Stimulated activated CD4-positive, alpha-beta T cell treated with anti-CD3 and anti-CD28 coated beads, Interleukin-2, amount 100 ng/mL, for 24 hours (primary cell): ENCODE measurements at places on chromosomes 13 and 19.
A peak's percentile ranks its signal among the peaks of the same experiment; 100 is the strongest.

DNA sequence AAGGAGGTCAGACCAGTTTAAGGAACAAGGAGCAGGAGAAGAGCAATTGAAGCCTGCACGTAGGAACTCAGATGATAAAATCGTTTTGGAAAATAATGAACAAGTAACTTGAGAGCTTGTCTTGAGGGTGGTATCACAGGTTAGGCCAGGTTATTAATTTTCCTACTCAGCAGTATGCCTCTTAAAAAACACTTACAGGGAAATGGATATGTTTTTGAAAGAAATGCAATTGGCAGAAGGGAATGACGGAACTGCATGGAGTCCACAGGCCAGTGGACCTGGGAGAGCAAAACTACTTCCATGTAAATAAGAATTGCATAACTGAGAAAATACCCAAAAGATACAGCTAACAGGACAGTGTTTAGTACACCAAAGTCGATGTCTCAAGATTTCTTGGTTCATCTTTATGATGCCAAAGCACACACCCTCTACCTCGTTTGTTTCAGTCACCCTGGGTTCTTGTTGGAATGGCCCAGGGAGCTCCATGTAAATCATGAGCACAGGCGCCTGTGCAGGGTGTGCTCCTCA is 35.2 kb downstream of the MBNL2 start:
- DNase-seq, result no peak

GRCh38 chr13:103406967-103407366 is 340.8 kb upstream of the SLC10A2 start:
- DNase-seq, result no peak

DNA sequence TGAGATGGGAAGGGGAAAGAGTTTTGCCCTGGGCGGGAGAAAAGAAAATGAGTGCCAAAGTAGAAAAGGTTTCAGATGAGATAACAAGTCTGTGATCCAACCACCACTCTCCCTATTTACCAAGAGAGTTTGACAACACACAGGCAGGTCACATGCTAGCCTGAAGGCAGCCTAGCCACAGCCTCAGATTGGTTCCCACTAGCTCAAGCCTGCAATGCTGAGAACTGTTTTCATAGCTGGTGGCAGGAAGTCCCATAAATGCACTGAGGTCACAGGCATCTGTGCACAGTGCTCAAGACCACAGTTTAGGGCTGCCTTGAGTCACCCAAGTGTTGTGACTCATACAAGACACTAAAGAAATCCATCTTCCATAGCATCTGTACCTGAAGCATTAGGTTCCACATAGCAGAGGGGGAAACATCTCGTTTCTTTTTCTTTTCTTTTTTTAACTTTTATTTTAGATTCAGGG is 18.5 kb upstream of the POP4 start:
- DNase-seq, result peak; percentile 54

DNA sequence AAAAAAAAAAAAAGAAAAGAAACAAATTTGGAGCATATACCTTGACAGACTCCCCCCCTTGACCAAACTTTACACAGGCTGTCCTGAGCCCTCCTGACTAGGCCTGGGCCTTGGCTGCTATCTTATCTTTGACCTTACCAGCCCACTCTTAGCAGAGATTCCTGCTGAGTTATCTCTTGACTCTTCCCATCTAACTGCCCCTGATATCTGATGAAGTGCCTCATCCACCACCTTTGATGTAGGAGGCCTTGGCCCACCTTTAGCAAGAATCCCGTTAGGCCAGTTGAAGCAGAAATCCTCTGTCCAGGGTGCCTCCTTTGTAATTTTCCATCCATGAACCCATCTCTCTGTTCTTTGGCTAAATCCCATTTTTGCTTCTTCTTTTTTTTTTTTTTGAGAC is 43.6 kb downstream of the NLRP12 start:
- no peak for DNase-seq

GRCh38 chr13:112629161-112629560 is 41.2 kb upstream of the TUBGCP3 start:
- DNase-seq, result no peak

GRCh38 chr13:78806457-78806856 is 147.5 kb upstream of the OBI1 start:
- no peak for DNase-seq

DNA sequence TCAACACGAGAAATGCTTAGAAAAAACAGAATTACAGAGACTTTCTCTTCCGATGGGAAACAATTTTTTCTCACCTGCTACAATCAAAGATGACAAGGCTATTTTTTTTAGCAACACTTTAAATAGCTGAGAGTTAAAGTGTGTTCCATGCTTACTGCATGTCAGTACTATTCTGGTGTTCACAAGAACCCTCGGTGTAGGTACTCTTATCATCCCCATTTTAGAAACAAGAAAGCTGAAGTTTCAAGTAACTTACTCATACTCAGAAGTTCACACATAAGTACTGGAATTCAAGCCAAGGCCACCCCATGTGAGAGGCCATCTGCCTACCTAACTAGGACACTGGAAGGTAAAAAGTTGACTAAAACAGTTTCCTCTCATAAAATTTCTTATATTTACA is 9.0 kb upstream of the TNFRSF19 start:
- DNase-seq, result no peak

- no peak for DNase-seq
These were observed 12.2 kb downstream of the LCP1 start for GRCh38 chr13:46169758-46170157.

DNA sequence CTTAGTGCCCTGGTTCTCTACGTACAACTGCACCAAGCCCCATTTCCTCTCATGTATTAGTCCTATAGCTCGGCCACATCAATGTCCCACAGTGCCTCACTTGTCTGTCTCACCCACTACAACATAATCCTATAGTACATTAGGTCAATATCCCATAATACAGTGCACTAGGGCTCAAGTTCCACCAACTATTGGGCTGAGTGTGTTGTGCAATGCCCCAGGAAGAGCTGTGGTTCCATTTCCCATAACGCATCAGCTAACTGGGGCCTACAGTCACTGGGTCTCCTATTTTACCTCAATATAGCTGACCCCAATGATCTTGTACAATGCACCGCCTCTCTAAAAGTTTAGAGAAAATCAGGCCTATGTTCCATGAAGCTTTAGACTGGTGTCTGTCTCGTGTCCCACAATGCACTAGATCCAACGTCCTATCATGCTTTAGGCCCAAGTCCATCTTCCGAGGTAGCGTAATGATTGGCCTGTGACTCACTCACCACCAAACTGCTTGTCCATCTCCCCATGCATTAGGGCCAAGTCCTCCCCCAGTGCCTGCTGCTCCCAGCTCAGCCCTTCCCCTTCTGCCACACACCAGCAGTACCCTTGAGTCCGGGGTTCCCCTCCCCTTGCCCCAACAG is 21.8 kb downstream of the TSKS start:
- no peak for DNase-seq

- no peak for DNase-seq
These were observed 72.4 kb downstream of the KDM4B start for GRCh38 chr19:5041168-5041912.

- no peak for DNase-seq
These were observed 51.7 kb upstream of the EEF1AKMT1 start for GRCh38 chr13:20825477-20825875.

GRCh38 chr13:40969169-40969901 is 49.8 kb downstream of the ELF1 start:
- peak; percentile 32 for DNase-seq

DNA sequence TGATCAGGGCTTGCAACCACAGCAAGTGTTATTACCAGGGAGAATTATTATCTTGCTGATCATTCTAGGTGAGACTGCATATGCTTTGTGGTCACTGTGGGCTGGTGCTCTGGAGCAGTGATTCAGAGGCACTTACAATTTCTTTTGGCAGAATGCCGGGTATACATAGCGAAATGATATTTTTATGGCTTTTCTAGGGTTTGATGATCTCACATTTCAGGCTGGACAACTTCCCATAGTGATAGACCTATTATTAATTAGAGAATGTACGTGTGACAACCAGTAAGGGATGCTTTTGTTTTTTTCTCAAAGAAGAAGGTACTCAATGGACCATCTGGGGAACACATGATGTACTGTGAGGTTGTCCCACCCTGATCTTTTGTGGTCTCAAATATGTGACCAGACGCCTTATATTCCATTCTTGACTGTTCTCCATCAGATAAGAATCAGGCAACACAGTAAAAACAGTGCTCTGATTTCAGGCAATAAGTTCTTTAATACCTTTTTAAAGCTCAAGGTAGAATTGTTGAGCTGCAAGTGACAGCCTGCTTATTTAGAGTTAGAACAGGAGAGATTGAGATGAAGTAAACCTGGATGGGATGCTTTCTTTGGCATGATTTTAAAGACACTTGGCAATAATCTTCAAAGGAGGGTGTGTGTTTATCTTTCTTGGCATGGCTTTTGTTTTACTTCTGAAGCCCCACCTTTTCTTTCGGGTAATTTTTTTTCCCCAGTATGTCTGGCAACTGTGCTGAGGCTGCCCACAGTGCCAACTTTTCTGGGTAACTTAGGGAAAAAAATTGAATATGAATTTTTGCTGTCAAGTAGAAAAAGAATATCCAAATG is 27.4 kb upstream of the SCEL start:
- DNase-seq, result no peak

- peak; percentile 13 for DNase-seq
These were observed 3.5 kb upstream of the CD320 start for GRCh38 chr19:8311461-8312260.

DNA sequence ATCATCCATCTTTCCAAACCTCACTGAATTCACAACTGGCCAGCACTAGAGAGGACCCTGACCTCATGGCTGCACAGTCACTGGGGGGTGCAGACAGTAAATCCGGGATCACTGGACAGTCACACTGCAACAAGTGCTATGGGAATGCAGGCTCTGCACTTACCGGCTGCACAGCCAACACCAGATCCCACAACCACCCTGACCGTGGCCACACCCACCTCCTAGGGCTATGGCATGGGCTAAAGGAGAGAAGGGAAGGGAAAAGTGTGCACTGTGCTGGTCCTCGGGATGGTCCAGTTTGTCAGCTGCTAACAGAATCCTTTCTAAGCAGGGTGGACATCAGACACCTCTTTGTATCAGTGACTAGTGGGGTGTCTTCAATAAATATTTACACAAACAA is 118.2 kb downstream of the MIPEP start:
- no peak for DNase-seq

GRCh38 chr19:40594657-40595091 is 6.5 kb upstream of the LTBP4 start:
- no peak for DNase-seq

- DNase-seq, result no peak
These were observed 3.9 kb downstream of the DNAJB1 start for GRCh38 chr19:14514215-14514863.

GRCh38 chr19:31436121-31436776 is 87.0 kb upstream of the TSHZ3 start:
- DNase-seq, result no peak
